ENCODE measurements at places on chromosomes 16 and 17.

DNA sequence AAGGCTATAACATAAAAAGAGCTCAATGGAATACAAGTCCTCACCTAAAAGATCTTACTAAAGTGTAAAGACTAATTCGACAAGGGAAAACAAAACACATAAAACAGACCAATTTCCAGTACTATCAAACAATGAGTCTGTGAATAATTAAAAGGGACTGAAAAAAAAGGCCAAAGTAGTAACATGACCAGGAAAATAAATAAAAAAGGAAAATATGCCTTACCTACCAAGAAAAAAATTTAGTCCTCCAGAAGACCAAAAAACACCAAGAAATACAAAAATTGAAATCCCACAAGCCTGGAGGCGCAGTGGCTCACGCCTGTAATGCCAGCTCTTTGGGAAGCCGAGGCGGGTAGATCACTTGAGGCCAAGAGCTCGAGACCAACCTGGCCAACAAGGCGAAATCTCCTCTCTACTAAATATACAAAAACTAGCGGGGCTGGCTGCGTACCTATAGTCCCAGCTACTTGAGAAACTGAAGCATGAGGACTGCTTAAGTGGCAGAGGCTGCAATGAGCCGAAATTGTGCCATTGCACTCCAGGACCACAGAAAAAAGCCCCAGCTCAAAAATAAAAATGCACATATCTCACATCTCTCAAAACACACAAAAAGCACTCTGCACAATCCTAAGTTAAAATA lies 60.8 kb downstream of the TEX14 start:
- DNase-seq = no peak

DNA sequence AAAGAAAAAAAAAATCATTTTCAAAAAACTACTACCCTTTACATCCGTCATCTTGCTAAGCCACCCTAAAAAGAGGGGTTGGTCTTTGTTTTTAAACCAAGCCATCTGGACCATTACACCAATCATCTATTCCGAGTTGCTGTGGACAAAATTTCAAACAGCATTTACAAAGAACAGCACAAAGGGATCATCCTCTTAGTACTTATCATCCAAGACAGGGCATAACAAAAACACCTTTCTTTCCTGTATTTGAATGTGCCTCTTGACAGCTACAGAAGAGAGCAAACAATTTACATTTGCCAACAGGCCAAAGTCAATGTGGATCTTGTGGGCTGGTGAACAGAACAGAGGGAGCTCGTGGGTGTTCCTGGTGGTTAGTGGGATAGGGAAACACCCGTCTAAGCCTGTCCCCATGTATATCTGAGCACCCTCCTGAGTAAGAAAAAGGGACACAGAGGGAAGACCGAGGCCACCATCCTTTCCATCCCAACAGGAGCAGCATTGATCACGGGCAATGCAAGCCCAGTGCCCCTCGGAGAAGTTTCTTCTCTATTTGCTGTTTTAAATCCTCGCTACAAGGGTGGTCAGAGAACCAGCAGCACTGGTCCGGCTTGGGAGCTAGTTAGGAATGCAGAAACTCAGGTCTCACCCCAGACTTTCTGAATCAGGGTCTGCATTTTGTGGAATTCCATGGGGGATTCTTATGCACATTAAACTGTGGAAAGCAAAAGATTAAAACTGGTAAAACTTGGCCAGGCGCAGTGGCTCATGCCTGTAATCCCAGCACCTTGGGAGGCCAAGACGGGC lies 1.9 kb downstream of the SLC39A11 start:
- no peak for DNase-seq

- no peak for DNase-seq
Measured at GRCh38 chr16:20923876-20924275, 23.3 kb downstream of the LYRM1 start.

GRCh38 chr17:41813152-41813680 lies 412 bp downstream of the FKBP10 start:
- no peak for DNase-seq

- DNase-seq = no peak
Measured at GRCh38 chr17:63960006-63960405, 12.7 kb downstream of the SCN4A start.

GRCh38 chr16:49737541-49737940 lies 118.4 kb downstream of the ZNF423 start:
- no peak for DNase-seq

DNA sequence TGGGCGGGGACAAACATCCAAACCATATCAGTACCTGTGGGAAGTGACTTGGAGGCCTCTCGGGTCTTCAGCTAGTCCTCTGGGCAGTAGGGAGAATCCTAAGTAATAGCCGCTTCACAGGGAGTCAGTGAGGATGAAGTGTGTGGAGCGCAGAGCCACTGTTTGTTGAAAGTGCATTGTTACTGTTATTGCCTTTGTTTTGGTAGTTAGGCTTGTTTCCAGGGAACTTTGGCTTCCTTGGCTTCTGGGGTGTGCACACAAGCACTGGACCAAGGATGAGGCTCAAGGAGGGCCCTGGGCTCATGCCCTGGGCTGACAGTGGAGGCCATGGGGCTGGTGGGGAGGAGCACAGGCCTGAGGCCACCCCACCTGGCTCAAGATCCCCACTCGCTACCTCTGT lies 141.6 kb downstream of the CLEC16A start:
- DNase-seq = no peak

DNA sequence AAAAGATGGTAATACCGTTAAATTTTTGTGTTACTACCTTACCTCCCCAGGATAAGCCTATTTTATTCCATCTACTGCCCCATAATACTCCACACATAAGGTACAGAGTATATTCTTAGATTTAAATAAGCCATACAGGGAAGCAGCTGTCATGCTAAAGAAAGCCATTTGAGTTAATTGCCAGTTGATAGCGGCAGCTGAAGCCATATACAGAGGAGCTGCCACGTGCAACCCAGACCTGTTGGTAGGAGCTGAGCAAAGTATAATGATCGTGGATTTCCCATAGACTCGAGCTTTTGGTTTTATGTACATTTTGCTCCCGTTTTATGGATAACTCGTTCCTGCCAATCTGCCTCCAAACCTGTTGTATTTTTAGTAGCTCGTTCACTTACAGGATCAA lies 12.0 kb downstream of the CPSF4L start:
- DNase-seq = no peak

GRCh38 chr16:80518436-80518835 lies 22.4 kb upstream of the DYNLRB2 start:
- DNase-seq = no peak

DNA sequence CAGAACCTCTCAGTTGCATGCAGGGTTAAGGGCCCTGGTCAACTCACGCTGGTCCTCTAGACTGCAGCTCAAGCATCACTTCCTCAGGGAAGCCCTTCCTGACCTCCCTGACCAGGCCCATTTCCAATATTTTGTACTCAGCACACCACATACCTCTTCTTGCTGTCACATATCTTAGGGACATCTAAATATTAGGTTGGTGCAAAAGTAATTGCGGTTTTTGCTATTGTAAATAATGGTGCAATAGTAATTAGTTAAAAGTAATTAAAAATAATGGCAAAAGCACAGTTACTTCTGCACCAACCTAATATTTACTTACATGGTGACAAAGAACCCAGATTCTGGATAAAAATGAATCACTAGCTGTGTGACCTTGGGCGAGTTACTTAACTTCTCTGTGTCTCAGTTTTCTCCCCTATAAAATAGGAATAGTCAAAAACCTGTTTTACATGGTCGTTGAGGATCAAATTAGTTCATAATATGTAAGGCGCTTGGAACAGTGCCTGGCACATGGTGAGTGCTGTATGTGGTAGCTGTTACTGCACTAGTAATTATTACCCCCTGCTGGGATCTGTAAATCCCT lies 177.4 kb downstream of the PRKCB start:
- no peak for DNase-seq

DNA sequence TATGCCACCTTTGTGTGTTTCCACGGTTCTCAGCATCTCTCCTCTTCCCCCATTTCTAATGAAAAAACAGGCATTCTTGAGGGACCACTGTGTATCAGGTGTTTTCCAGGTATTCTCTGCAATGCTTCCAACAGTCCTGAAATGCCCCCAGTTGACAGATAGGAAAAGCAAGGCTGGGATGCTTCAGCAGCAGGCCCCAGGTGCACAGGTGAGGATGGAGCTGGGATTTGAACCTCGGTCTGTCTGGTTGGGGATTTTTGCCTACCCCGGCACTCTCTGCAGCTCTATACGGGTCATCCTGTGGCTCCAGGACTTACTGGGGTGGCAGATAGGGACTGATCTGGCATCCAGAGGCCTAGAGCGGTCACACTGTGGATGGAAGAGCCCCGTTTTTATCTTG lies 180.5 kb upstream of the GSE1 start:
- DNase-seq = no peak

DNA sequence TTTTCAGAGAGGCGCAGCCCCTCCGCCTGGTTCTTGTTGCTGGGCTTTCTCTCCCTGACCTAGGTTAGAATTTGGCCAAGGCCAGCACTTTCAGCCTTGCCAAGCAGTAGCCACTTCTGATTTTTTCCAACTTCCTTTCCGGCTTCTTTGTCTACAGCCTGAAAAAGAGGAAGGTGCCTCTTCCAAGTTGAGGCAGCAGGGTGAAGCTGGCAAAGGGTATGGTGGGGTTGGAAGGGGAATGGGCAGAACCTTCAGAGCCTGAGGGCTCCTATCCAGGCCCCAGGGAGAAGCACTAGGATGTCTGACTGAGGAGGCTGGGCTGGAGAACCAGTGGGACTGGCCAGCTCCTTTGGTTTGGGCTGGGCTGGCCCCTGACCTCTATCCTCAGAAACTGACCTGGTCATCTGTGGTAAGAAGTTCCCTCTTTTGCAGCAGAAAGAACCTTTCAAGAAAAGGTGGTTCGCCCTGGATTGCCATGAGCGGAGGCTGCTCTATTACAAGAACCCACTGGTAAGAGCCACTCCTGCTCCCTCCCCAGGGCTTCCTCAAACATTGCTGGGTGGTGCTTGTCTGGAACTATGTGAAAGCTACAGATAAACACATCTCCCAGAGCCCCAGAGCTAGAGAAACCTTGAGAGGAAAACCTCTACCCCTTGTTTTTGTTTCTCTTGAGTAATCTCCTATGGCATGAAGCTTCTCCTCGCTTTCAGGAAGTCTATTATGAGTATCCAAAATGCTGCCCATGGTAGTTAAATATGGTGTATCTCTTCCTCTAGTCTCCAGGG lies 16.6 kb upstream of the RNF135 start:
- no peak for DNase-seq

GRCh38 chr17:45809499-45809898 lies 25.4 kb downstream of the CRHR1 start:
- DNase-seq = no peak

DNA sequence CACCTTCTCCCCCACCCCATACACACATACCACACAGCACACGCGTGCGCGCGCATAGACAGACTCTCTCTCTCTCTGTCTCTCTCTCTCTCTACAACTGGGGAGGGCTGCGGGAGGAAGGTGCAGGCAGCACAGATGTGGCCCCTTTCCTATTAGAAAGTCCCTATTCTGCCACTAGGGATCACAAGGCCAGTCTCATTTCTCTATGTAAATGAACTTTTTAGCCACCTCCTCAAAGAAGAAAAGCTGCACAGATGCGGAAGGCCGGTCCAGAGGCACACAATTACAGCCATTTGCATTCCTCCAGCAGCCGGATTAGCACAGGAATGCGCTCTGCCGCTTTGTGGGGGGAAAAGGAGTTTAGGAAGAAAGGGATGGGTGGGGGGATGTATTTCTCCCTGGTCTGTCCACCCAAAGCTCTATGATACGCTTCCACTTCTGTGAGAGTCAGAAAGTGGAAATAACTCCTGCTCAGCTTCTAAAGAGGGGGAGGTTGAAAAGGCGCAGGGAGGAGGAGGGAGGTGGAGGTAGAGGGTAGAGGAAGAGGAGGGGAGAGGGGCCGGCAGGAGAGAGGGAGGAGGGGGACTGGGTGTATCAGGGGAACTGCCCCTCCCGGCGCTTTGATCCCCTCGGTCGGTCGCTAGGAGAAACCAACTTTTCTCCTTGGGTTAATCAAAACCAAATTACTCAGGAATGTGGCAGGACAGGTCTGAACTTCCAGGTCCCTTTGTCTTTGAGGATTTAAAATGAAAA lies 11.7 kb downstream of the ZFHX3 start:
- no peak for DNase-seq

DNA sequence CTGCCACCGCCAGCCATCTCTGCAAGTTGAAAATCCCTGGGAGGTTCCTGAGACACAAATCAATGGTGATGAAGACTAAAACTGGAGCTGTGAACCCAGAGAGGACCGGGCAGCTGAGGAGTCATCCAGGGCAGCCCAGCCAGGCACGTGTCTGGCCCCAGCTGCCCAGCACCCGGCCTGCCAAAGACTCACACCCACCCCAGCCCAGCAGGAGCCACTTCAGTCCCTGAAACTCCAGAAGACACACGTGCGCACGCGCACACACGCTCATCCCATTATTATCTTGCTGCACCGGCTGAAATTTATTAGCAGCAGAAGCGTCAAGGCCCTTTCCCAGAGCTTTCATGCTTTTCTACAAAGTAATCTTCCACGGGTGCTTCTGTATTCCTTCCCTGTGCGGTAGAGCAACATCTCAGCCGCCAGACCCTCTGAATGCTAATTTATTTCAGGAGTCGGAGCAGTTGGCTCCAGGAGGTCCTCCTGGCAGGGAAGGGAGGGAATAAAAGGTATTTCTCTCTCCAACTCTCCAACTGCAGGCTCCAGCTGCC lies 59.8 kb upstream of the RBFOX3 start:
- DNase-seq = no peak

GRCh38 chr16:49955858-49956257 lies 69.2 kb upstream of the CNEP1R1 start:
- DNase-seq = no peak

- no peak for DNase-seq
Measured at GRCh38 chr17:8447799-8448198, 12.1 kb downstream of the NDEL1 start.

DNA sequence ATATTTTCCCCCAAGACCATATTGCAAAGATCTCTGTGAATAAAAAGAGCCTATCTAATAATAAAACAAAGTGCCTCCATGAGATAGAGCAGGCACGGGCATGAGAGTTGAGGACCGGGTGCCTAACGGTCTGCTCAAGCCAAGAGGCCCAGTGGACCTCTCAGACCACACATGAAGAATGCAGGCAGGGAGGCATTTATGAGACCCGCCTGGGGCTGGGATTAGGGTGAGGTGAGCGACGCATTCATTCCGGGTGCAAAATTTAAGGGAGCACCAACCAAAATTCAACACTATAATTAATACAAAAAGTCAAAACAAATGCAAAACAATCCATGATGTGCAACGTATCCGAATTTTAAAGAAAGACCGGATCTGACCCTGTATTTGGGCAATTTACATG lies 108.5 kb downstream of the MAF start:
- no peak for DNase-seq
